ENCODE measurements at places on chromosomes 11 and 22. TPM values are rescaled to one million over a fixed set of nuclear protein-coding genes. Genes with fewer than 3 reads are reported as not detected.

GRCh38 chr11:101407324-101407723, 176.5 kb downstream of the TRPC6 start:
- no peaks in the 10 kb centered on the region for H3K27me3 ChIP-seq
- no peak for DNase-seq
- no peak overlapping the region for H3K27ac ChIP-seq

- peak overlapping the region; percentile 2 for H3K4me3 ChIP-seq
- no peaks in the 10 kb centered on the region for H3K36me3 ChIP-seq
- H3K4me1 ChIP-seq = peaks cover 19% of the 10 kb centered on the region
- no peak overlapping the region for H3K27ac ChIP-seq
- DNase-seq = no peak
These were observed 906.9 kb upstream of the RAG2 start for GRCh38 chr11:37504921-37505320.

DNA sequence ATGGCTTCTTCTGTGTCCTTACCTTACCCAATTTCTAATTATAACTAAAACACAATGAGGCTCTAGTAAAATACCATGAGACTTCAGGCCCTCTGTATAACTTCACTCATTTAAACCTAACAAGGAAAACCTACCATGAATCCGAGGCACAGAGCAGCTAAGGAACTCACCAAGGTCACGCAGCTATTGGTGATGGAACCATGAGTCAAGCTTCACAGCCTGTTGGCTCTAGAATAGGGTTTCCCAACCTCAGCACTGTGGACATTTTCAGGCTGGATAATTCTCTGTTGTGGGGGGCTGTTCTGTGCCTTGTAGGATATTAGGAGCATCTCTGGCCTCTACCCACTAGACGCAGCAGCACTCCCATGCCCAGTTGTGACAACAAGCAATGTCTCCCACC, 75.7 kb downstream of the TIMP3 start:
- no peak overlapping the region for H3K27ac ChIP-seq
- no peaks in the 10 kb centered on the region for H3K36me3 ChIP-seq
- DNase-seq = no peak
- H3K4me3 ChIP-seq = no peak overlapping the region
- H3K4me1 ChIP-seq = peaks cover 5% of the 10 kb centered on the region

DNA sequence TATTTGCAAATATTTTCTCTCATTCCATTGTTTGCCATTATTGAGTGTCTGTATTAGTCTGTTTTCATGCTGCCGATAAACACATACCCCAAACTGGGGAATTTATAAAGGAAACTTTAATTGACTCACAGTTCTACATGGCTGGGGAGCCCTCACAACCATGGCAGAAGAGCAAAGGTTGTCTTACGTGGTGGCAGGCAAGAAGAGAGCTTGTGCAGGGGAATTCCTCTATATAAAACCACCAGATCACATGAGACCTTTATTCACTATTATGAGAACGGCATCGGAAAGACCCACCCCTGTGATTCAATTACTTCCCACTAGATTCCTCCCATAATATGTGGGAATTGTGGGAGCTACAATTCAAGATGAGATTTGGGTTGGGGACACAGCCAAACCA, 10.2 kb downstream of the RASSF10 start:
- no peak for DNase-seq
- H3K36me3 ChIP-seq = no peaks in the 10 kb centered on the region
- peaks cover 13% of the 10 kb centered on the region for H3K4me1 ChIP-seq
- no peaks in the 10 kb centered on the region for H3K27me3 ChIP-seq
- H3K27ac ChIP-seq = no peak overlapping the region
- H3K4me3 ChIP-seq = no peak overlapping the region

DNA sequence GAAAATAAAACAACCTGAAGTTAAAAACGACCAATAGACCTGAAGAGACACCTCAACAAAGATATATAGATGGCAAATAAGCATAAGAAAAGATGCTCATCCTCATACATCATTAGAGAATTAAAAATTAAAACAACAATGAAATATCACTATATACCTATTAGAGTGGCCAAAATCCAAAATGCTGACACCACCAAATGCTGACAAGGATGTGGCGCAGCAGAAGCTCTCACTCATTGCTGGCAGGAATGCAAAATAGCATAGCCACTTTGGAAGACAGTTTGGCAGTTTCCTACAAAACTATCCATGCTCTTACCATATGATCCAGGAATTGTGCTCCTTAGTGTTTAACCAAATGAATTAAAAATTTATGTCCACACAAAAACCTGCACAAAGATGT, 55.0 kb upstream of the APOA1 start:
- H3K4me1 ChIP-seq = no peaks in the 10 kb centered on the region
- no peak for DNase-seq
- H3K4me3 ChIP-seq = no peak overlapping the region
- H3K27ac ChIP-seq = no peak overlapping the region
- H3K27me3 ChIP-seq = no peaks in the 10 kb centered on the region
- peaks cover 56% of the 10 kb centered on the region for H3K36me3 ChIP-seq

DNA sequence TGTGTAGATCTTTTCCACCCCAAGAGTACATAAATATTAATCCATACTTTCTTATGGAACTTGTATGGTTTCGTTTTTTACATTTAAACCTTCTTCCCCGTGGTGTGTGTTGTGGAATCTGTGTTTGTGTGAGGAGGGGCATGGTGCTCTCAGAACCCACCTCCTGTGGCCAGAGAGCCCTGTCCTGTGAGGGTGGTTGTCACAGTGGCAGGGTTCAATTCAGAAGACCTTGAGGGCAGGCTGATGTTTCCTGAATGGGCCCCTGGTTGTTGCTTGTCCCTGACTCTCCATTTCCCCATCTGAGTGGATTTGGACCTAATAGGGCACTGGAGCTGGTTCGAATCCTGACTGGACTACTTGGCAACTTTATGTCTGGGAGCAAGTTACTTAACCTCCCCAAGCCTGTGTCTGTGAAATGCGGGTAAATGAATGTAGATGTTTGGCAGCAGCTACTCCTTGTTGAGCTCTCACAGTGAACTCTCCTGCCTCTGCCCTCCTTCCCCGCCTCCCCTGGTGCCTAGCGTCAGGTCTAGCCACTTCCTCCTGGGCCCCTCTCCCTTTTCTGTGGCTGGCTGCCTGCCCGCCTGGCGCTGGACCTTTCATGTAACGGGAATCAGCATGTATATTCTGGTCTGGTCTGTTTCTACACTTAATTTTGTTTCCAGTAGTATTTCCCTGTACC, 7.3 kb downstream of the NEAT1 start:
- H3K27ac ChIP-seq = no peak overlapping the region
- DNase-seq = peak; percentile 79
- H3K4me1 ChIP-seq = peaks cover 4% of the 10 kb centered on the region
- H3K27me3 ChIP-seq = no peaks in the 10 kb centered on the region

DNA sequence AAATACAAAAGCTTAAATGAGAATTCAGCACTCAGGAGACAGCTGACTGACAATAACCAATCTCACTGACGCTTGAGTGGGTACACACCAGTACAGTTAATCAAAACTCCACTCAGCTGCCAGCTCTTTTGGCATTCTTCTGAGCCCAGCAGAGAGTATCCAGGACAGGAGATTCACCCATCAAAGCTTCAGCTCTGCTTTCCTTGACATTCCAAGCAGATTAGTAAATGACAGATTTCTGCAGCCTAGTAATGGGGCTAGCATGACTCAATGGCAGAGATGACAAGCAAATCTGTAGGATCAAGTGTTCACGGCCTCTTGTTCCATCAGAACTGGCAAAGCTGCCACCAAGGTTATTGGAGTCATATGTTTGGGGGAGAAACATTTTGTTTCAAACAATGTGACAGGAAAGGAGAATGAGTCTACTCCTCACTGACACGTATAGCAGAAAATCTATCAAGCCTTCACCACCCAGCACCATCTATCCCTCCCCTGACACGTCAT, 420.0 kb downstream of the DYNC2H1 start:
- H3K4me1 ChIP-seq = no peaks in the 10 kb centered on the region
- no peaks in the 10 kb centered on the region for H3K27me3 ChIP-seq
- no peak overlapping the region for H3K27ac ChIP-seq
- H3K36me3 ChIP-seq = no peaks in the 10 kb centered on the region

DNA sequence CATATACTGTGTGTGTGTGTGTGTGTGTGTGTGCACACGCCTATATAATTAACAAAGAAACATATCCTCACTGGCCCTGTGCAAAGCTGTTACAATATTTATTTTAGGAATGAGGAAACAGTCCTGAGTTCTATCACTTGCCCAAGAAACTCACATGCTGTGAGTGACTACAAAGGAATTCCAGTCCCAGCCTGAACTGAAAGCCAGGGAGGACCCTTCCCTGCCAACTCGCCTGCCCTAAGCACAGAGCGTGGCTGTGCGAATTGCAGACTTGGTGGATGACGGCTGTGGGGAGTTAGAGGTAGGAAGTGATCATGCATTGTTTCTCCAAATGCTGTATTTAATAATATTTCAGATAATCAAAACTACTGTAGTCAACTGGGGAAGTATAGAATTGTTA, 26.4 kb upstream of the CD5 start:
- H3K36me3 ChIP-seq = no peaks in the 10 kb centered on the region
- H3K4me1 ChIP-seq = no peaks in the 10 kb centered on the region
- no peak for DNase-seq
- H3K27me3 ChIP-seq = no peaks in the 10 kb centered on the region
- H3K4me3 ChIP-seq = no peak overlapping the region
- peak overlapping the region; percentile 29 for H3K27ac ChIP-seq

GRCh38 chr11:66987158-66987620, 12.1 kb downstream of the C11orf86 start:
- no peaks in the 10 kb centered on the region for H3K36me3 ChIP-seq
- no peak overlapping the region for H3K4me3 ChIP-seq
- no peak overlapping the region for H3K27ac ChIP-seq
- H3K27me3 ChIP-seq = no peaks in the 10 kb centered on the region
- DNase-seq = peak; percentile 91

- H3K4me1 ChIP-seq = no peaks in the 10 kb centered on the region
- no peak overlapping the region for H3K27ac ChIP-seq
- peak; percentile 70 for DNase-seq
- no peak overlapping the region for H3K4me3 ChIP-seq
- H3K36me3 ChIP-seq = no peaks in the 10 kb centered on the region
These were observed 3.4 kb downstream of the CLPB start for GRCh38 chr11:72430741-72431570.

DNA sequence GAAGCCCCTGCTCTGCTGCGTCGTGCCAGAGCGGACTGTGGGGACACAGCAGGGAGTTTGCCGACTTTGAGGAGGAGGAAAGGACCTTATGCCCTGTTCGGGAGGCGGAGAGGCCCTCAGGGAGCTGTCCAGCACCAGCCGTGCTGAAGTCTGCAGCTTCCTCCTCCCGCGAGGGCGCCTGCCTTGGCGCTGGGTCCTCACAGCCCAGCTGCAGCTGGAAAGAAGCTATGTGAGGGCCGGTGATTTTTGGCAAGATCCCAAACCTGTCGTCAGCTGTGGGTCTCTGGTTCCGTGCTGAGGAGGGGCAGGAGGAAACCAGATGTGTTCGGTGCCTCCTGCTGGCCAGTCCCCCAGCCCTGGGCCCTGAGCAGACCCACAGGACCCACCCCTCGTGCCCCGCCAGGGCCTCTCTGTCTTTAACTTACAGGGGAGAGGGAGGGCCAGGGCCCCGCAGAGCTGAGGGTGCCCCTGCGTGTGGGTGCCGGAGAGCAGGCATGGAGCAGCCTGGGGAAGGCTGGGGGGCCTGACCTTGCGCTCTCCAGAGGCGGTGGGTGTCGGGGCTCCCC, 12.0 kb downstream of the BRSK2 start:
- no peaks in the 10 kb centered on the region for H3K4me1 ChIP-seq
- H3K27ac ChIP-seq = no peak overlapping the region
- no peaks in the 10 kb centered on the region for H3K27me3 ChIP-seq
- H3K4me3 ChIP-seq = no peak overlapping the region
- no peaks in the 10 kb centered on the region for H3K36me3 ChIP-seq
- peak; percentile 93 for DNase-seq

- H3K27ac ChIP-seq = no peak overlapping the region
- H3K27me3 ChIP-seq = no peaks in the 10 kb centered on the region
- no peak overlapping the region for H3K4me3 ChIP-seq
- H3K4me1 ChIP-seq = no peaks in the 10 kb centered on the region
- peaks cover 24% of the 10 kb centered on the region for H3K36me3 ChIP-seq
- DNase-seq = no peak
These were observed 15.7 kb upstream of the HPX start for GRCh38 chr11:6456361-6457073.

GRCh38 chr11:15101072-15101709, 13.5 kb upstream of the INSC start:
- H3K27me3 ChIP-seq = peaks cover 4% of the 10 kb centered on the region
- no peak overlapping the region for H3K27ac ChIP-seq
- H3K4me1 ChIP-seq = no peaks in the 10 kb centered on the region
- peak; percentile 88 for DNase-seq
- H3K36me3 ChIP-seq = no peaks in the 10 kb centered on the region

- H3K4me3 ChIP-seq = peak overlapping the region; percentile 62
- no peak overlapping the region for H3K27ac ChIP-seq
- no peaks in the 10 kb centered on the region for H3K36me3 ChIP-seq
- peaks cover 84% of the 10 kb centered on the region for H3K27me3 ChIP-seq
These were observed 4.3 kb upstream of the ZBED4 start for GRCh38 chr22:49849161-49850020.

GRCh38 chr11:61725781-61726231, 26.6 kb upstream of the MYRF start:
- DNase-seq = no peak
- H3K27ac ChIP-seq = no peak overlapping the region
- no peaks in the 10 kb centered on the region for H3K36me3 ChIP-seq
- no peak overlapping the region for H3K4me3 ChIP-seq

- H3K4me3 ChIP-seq = no peak overlapping the region
- no peaks in the 10 kb centered on the region for H3K27me3 ChIP-seq
- H3K36me3 ChIP-seq = peaks cover 8% of the 10 kb centered on the region
- peaks cover 10% of the 10 kb centered on the region for H3K4me1 ChIP-seq
- no peak overlapping the region for H3K27ac ChIP-seq
- no peak for DNase-seq
These were observed 772 bp downstream of the TBC1D10C start for GRCh38 chr11:67404515-67405195.

GRCh38 chr11:36748836-36749235, 150.8 kb upstream of the RAG2 start:
- peaks cover 6% of the 10 kb centered on the region for H3K27me3 ChIP-seq
- H3K36me3 ChIP-seq = no peaks in the 10 kb centered on the region
- DNase-seq = no peak
- no peak overlapping the region for H3K27ac ChIP-seq
- H3K4me3 ChIP-seq = no peak overlapping the region

DNA sequence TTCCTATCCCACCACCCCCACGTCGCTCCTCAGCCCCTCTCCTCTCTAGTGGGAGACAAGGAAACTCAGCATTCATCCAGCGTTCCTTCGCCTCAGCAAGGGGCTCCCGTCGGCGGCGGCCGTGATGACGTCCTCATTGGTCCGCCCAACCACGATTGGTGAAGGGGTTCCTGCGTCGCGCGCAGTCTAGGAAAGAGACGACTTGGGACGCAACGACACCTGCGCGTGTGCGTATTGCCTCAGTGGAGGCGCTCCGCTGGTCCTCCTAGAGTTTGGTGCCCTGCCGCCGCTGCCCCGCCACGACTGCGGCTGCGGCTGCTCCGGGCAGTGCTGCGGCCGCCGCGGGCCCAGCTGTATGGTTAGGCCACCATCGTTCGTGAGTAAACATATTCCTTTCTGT, 56.6 kb downstream of the CCDC81 start:
- no peaks in the 10 kb centered on the region for H3K4me1 ChIP-seq
- H3K27ac ChIP-seq = no peak overlapping the region
- no peaks in the 10 kb centered on the region for H3K27me3 ChIP-seq
- H3K36me3 ChIP-seq = peaks cover 83% of the 10 kb centered on the region

GRCh38 chr11:7488681-7489080, 3.4 kb downstream of the OLFML1 start:
- peaks cover 2% of the 10 kb centered on the region for H3K36me3 ChIP-seq
- DNase-seq = no peak
- H3K27me3 ChIP-seq = no peaks in the 10 kb centered on the region
- peaks cover 14% of the 10 kb centered on the region for H3K4me1 ChIP-seq
- H3K4me3 ChIP-seq = no peak overlapping the region

DKK3 gene
- 18.8 TPM for total RNA-seq

KBTBD3 gene
- 4.5 TPM for total RNA-seq

GP1BB gene
- 0.62 TPM for total RNA-seq

BTBD18 gene
- total RNA-seq = not detected

SLC16A8 gene
- 0.82 TPM for total RNA-seq

MUC2 gene
- total RNA-seq = not detected

TRPM5 gene
- total RNA-seq = 0.09 TPM

Data from endodermal cell (in vitro differentiated cells).